ENCODE measurements at places on chromosomes 13 and 19.

DNA sequence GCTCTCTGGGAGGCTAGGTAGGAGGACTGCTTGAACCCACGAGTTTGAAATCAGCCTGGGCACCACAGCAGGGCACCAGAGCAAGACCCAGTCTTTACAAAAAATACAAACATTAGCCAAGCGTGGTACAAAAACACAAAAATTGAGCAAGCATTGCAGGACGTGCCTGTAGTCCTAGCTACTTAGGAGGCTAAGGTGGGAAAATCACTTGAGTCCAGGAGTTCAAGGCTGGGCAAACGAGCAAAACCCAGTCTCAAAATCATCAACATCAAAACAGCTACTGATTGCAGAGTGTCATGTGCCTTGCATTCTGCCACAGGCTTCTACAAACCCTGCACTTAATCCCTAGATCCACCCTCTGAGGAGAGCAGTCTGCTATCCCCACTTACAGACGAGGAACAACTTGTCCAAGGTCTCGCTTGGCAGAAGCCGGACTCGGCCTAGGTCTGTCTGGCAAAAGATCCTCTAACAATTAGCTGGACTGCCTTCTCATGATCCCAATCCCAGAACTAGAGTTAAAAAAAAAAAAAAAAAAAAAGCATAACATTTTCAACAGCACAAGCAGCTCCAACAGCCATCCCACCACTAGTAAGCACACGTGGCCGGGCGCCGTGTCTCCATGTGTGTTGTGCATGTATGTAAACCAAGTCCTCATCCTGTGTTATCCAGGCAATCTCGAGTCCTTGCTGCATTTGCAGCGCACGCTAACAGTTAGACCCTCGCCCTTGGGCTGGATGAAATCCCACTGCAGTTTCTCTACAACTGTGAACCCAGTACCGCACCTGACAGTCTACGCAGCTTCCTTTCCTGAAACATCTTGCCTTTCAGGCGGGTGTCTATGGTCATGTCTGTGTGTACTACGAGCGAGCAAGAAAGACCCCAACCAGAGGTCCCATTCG lies 2.0 kb downstream of the PPP6R1 start:
- no peak for DNase-seq

DNA sequence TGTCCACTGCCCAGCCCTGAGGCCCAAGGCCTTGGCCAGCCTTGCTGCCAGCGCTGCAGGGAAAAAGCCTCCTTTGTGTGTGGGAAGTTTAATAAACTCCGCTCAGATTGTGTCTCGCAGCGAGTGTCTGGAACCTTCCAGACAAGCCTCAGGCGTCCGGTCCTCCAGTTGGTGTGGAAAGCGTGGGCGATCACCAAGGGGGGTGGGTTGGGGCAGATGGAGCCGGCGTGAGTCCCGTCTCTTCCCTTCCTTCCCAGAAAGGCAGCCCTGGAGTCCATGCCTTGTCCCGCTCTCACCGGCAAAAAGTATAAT lies 4.6 kb downstream of the STK11 start:
- no peak for DNase-seq

- DNase-seq, result no peak
These were observed 18.0 kb downstream of the ZNF787 start for GRCh38 chr19:56103027-56103614.

- no peak for DNase-seq
These were observed 56.9 kb upstream of the EDNRB start for GRCh38 chr13:77975358-77976042.

- DNase-seq, result peak; percentile 56
These were observed 41.8 kb downstream of the IRS2 start for GRCh38 chr13:109744512-109745051.

- peak; percentile 41 for DNase-seq
These were observed 170.0 kb upstream of the SLC10A2 start for GRCh38 chr13:103236213-103236612.

GRCh38 chr19:12921047-12921446 lies 2.0 kb upstream of the SYCE2 start:
- no peak for DNase-seq

Measured in NCI-H2171 treated with DMSO at 0.1 percent for 48 hours (cell line).